ENCODE measurements at places on chromosomes 5 and 9. TPM values are rescaled to one million over a fixed set of nuclear protein-coding genes. Genes with fewer than 3 reads are reported as not detected.

Gene SETX
- 59.3 TPM for total RNA-seq

GRCh38 chr5:140140435-140140834, 14.7 kb downstream of the IGIP start:
- peaks cover 23% of the 10 kb centered on the region for H3K4me1 ChIP-seq
- no peaks in the 10 kb centered on the region for H3K36me3 ChIP-seq
- no peaks in the 10 kb centered on the region for H3K27me3 ChIP-seq
- no peak overlapping the region for H3K27ac ChIP-seq
- H3K4me3 ChIP-seq, result no peak overlapping the region

DNA sequence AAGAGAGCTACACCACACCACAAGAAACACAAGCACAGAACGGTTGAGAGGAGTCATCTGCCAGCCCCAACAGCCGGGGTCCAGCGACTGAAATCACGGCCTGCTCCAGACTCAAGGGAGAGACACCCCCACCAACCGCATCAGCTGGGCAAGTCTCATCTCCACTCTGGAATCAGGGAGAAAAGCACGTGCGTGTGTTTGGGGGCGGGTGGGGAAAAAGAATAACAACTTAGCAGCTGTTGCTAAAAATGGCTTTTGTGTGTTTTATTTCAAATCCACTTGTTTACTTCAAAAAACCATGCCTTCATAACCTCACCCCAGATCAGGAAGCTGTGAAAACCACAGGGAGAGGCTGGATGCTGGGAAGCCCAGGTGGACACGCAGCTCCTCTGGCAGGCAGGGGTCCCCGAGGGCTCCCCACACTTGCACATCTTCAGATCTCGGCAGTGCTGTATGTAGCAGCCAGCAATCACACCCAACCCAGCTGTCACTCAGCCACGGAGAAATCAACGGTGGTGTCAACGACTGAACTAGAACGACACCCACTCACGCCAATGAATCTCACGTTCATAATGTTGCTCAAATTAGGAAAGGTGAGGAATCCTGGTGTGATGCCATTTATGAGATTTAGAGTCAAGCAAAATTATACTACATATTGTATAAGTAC, 19.0 kb downstream of the PNPLA7 start:
- H3K27ac ChIP-seq, result no peak overlapping the region
- H3K4me1 ChIP-seq, result peaks cover 12% of the 10 kb centered on the region
- DNase-seq, result no peak
- no peak overlapping the region for H3K4me3 ChIP-seq

- H3K4me3 ChIP-seq, result no peak overlapping the region
- H3K27me3 ChIP-seq, result no peaks in the 10 kb centered on the region
- no peaks in the 10 kb centered on the region for H3K36me3 ChIP-seq
- H3K27ac ChIP-seq, result no peak overlapping the region
- DNase-seq, result no peak
- no peaks in the 10 kb centered on the region for H3K4me1 ChIP-seq
Observed at GRCh38 chr5:123790226-123790625, 278.2 kb downstream of the CSNK1G3 start.

- H3K27me3 ChIP-seq, result no peaks in the 10 kb centered on the region
- H3K4me1 ChIP-seq, result peaks cover 6% of the 10 kb centered on the region
- no peak overlapping the region for H3K4me3 ChIP-seq
- no peak overlapping the region for H3K27ac ChIP-seq
Observed at GRCh38 chr5:180333661-180334060, 19.5 kb downstream of the GFPT2 start.

- no peak for DNase-seq
- H3K4me3 ChIP-seq, result no peak overlapping the region
- H3K36me3 ChIP-seq, result peaks cover 67% of the 10 kb centered on the region
- H3K27ac ChIP-seq, result no peak overlapping the region
- no peaks in the 10 kb centered on the region for H3K27me3 ChIP-seq
Observed at GRCh38 chr9:133098104-133098754, 22.8 kb downstream of the RALGDS start.

DNA sequence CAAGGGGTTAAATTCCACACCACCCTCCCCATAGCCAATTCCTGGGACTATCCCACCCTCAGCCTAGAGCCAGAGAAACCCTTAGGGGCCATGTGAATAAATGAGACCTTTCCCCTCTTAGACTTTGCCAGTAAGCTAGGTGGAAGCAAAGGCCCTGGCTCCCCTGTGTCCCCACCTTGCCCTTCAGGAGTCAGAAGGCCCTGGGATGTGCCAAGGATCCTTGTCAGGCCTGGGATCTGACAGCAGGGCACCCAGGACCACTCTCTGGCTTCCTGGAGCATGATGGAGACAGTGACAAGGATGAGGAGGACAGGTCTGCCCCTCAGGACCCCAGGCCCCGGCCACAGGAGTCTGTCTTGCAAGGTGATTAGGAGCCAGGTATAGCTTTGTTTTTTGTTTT, 125.0 kb upstream of the HAND1 start:
- DNase-seq, result no peak
- H3K27ac ChIP-seq, result no peak overlapping the region
- no peak overlapping the region for H3K4me3 ChIP-seq
- H3K36me3 ChIP-seq, result no peaks in the 10 kb centered on the region
- peaks cover 11% of the 10 kb centered on the region for H3K27me3 ChIP-seq

GRCh38 chr9:75185585-75186170, 97.4 kb downstream of the OSTF1 start:
- peaks cover 5% of the 10 kb centered on the region for H3K4me1 ChIP-seq
- H3K27ac ChIP-seq, result no peak overlapping the region
- DNase-seq, result peak; percentile 54
- H3K4me3 ChIP-seq, result no peak overlapping the region

GRCh38 chr5:158832731-158833130, 267.0 kb downstream of the EBF1 start:
- H3K36me3 ChIP-seq, result no peaks in the 10 kb centered on the region
- DNase-seq, result no peak
- H3K4me1 ChIP-seq, result no peaks in the 10 kb centered on the region
- no peak overlapping the region for H3K4me3 ChIP-seq
